AG10803 (cell line): ENCODE measurements at places on chromosomes 5 and 9.

GRCh38 chr5:107639990-107640389 lies 30.7 kb downstream of the EFNA5 start:
- DNase-seq = no peak

DNA sequence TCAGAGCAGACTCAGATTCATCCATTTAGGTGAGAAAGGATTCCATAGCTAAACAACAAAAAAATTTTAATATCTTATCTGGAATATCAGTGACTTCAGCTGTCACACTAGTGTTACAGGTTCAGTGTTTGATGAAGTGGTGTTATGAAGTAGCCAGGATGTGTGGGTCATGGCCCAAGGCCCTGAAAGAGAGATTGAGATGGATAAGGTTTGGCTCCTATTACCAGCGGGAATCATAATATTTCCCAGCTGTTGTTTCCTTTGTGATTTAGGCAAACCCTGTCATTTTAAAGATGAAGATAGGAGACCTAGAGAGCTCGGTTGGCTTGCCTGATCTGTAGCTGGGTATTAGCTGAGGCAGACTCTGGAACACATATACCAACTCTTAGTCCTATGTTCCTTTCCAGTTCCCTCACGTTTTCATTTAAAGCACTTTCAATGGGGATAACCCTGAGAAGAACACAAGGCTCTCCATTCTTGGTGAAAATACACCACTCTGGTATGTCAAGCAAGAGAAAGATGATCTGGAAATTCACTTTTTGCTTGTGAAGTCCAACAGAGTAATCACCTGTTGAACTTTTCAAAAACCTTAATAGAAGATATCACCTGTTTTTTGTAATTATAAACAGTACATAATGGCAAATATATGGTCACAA lies 54.8 kb downstream of the SV2C start:
- no peak for DNase-seq

DNA sequence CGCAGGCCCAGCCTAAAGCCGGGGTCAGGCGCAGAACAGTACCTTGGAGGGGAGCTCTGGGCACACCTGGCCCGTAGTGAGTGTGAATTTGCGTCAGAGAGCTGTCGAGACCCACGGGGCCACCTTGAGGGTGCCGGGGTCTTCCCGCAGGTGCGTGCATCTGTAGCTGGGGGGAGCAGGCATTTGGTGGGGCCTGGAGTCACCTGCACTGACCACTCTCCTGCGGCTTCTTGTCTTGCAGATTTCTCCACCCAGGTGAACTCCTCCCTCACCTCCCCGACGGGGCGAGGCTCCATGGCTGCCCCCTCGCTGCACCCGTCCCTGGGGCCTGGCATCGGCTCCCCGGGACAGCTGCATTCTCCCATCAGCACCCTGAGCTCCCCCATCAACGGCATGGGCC lies 75.1 kb downstream of the RXRA start:
- DNase-seq = no peak

DNA sequence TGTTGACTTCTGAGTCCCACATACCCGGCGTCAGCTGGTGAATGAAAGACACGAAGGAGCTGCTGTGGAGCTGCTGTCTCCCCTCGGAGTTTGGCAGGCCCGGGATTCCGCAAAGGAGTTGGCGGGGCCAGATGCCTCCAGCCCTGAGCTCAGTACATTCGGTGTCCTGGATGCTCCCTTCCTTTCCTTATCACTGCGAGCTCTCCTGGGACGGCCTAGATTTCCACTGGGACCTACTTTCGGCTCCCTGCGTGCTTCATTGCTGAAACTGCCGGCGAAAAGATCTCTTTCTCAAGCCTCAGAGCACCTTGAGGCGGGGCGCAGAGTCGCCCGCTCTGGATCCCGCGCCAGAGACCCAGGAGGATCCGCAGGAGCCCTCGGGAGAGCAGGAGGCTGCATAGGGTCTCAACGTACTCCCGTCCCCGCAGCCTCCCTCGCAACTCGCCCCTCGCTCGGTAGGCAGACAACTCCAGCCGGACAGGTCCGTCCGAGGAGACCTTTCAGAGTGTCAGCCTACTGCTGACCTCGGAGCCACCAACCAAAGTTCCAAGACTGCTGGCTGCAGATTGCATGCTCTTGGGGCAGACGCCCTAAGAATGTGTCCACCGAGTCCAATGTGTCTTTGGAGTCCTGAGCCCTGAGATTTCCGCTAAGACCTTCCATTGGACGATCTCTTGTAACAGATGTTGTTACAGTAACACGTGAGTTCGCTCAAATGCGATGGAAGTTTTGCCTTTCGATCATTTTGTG lies 6.1 kb downstream of the ANXA2R start:
- no peak for DNase-seq

DNA sequence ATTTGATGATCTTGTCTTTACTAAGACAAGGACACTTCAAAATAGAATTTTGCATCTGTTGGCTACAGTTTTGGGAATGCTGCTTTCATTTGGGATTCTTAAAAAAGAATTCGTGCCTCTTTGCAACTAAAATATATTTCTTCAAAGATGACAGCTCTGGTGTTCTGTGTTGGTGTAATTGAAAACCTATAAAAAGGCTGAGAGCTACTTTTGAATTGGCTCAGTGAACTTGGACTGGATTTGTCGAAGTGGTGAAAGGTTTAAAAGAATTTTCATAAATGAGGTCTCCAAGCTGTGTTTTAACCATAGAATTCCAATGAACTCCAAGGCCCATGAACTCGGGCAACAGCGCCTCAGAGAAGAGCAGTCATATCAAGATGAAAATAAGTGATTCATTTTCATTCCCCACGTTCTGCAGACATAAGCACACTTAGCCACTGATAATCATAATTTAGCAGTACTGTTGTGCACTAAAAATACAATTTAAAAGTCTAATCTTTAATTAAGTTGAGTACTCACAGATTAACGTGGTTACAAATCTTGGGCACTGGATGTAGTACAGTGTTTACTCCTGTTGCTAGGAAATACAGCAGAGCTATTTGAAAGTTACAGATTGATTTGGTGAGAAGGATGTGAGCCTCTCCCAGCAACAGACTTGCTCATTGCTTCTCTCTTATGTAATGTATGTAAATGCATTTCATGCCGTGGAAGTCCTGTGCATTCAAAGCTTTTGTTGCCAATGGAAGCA lies 10.9 kb downstream of the SNCAIP start:
- DNase-seq = peak; percentile 55

DNA sequence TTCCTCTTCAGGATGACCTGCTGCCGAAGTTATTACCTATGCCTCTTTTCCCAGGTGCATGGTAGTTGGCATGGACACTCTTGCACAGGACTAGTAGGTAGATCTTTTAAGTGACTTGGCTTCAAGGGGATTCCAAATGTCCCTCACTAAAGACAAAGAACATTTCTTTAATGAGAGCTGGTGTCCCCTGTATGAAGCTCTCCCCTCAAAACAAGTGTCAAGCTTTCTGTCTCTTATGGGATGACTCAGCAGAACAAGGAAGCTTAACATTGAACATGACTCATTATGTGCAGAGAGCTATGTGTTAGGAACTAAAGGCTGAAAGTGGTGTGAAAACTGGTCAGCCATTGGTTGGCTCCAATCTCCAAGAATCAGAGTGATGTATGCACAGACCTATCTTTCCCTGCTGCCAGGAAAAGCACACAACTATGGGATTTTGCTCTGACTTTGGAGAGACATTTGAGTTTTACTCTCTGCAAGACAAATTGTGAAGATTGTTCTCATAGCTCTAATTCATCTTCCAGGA lies 120.5 kb downstream of the PRDM6 start:
- DNase-seq = peak; percentile 78

- DNase-seq = peak; percentile 16
These were observed 470 bp upstream of the SLC22A5 start for GRCh38 chr5:132369007-132369473.

- DNase-seq = peak; percentile 52
These were observed 11.4 kb downstream of the SHB start for GRCh38 chr9:38057416-38058195.

- no peak for DNase-seq
These were observed 279.2 kb downstream of the PIK3R1 start for GRCh38 chr5:68494771-68495170.

GRCh38 chr9:89354471-89354870 lies 36.2 kb downstream of the SECISBP2 start:
- no peak for DNase-seq

DNA sequence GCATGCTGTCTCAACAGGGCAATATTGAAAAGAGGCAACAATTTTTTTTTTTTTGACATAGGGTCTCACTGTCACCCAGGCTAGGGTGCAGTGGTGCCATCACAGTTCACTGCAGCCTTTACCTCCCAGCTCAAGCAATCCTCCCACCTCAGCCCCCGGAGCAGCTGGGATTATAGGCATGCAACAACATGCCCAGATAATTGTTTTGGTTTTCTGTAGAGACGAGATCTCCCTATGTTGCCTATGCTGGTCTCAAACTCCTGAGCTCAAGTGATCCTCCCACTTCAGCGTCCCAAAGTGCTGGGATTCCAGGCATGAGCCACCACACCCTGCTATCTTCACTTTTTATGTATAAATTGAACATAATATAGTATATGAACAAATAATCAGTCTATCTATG lies 47.6 kb downstream of the PRELID2 start:
- no peak for DNase-seq

- no peak for DNase-seq
These were observed 12.2 kb upstream of the NDFIP1 start for GRCh38 chr5:142096382-142096781.
